Panc1 (cell line): ENCODE measurements at places on chromosomes 7 and 10.

- DNase-seq = no peak
Measured at GRCh38 chr7:157009778-157010587, 480 bp downstream of the MNX1 start.

GRCh38 chr7:132685277-132685676 is 109.0 kb upstream of the PLXNA4 start:
- DNase-seq = no peak

DNA sequence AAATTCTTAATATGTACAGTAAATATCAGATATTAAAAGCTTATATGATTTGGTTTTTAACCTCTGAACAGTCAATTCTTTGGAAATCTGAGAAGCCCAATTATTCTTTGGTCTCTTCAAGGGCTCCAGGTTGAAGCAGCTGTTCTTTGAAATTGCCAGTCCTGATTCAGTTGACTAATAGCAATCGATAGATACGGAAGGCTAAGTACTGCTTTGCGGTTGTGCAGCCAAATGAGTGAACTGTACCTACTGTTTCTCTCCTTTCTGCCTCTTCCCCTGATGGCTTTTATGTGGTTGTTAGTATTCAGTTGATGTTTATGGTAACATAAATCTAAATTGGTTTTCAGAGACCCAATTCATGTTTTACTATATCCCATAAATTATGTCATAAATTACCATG is 103.1 kb upstream of the RPA3 start:
- no peak for DNase-seq

- DNase-seq = no peak
Measured at GRCh38 chr10:116688241-116688711, 54.1 kb downstream of the HSPA12A start.

DNA sequence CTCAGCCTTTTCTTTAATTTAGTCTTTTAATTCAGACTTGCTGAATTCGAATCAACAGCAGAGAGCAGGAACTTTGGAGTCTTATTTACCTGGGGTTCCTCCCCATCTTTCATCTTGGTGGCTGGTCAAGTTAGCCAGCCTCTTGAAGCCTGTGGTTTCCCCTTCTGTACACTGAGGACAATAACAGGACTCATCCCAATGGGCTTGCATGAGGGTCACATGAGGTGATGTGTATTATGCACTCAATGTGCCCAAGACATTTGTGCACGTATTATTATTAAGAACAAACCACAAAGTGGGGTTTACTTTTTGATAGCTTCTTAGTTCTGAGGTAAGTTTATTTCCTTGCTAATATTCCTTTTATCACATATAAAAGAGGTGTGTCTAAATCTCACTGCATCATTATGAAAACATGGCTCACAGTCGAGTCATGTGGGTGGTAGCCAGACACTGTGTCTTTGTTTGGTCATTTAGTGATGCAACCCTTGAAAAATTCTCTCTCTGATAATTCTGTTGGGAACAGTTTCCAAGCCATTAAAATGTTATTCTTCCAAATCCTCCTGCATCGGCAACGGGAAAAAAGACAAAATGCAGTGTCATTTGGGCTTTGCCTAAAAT is 86.5 kb upstream of the GRB10 start:
- DNase-seq = peak; percentile 85
